ENCODE measurements at places on chromosomes 2 and 18.
A peak's percentile ranks its signal among the peaks of the same experiment; 100 is the strongest.

- no peak for DNase-seq
These were observed 119.3 kb upstream of the IL1R2 start for GRCh38 chr2:101872480-101872879.

- DNase-seq = no peak
These were observed 117.4 kb downstream of the STPG4 start for GRCh38 chr2:47037678-47038077.

DNA sequence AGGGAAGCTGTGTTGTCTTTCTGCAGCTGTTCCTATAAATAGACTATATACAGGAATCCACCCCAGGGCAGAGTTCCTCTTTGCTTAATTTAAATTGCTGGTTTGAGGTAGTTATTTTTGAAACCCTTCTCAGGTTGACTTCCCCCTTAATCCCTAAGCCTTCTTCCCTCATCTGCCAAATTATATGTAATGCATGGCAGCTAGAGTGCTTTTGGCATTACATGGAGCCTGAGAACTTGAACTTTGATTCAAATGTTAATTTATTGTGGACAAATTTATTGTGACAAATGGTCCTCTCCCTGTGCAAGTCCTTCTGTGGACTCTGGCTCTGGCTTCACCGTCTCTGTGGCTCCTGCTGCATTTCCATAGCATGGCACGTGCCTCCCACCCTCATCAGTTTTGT lies 29.2 kb downstream of the MYO1B start:
- DNase-seq = no peak

DNA sequence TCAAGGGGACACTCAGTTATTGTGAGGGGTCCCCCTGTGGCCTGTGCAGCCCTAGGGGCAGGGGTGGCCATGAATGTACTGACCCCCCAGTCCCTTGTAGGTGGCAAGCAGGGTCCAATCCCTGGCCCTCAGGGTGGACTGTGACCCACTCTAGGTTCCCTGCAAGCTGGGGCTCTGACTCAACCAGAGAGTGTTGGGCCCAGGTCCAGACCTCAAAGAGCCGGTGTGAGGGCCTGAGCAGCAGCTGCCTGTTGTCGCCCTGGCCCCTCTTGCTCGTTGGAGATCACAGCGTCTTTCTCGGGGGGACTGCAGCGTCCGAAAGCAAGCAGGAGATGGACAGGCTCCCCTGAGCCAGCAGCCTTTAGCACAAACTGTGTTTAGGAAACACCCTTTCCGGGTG lies 66.8 kb upstream of the ATG16L1 start:
- no peak for DNase-seq

GRCh38 chr18:51617167-51617566 lies 419.7 kb upstream of the MEX3C start:
- no peak for DNase-seq

GRCh38 chr2:44109166-44109565 lies 59.5 kb upstream of the PPM1B start:
- no peak for DNase-seq

- DNase-seq = no peak
These were observed 428.4 kb upstream of the SLC14A2 start for GRCh38 chr18:45186832-45187231.

DNA sequence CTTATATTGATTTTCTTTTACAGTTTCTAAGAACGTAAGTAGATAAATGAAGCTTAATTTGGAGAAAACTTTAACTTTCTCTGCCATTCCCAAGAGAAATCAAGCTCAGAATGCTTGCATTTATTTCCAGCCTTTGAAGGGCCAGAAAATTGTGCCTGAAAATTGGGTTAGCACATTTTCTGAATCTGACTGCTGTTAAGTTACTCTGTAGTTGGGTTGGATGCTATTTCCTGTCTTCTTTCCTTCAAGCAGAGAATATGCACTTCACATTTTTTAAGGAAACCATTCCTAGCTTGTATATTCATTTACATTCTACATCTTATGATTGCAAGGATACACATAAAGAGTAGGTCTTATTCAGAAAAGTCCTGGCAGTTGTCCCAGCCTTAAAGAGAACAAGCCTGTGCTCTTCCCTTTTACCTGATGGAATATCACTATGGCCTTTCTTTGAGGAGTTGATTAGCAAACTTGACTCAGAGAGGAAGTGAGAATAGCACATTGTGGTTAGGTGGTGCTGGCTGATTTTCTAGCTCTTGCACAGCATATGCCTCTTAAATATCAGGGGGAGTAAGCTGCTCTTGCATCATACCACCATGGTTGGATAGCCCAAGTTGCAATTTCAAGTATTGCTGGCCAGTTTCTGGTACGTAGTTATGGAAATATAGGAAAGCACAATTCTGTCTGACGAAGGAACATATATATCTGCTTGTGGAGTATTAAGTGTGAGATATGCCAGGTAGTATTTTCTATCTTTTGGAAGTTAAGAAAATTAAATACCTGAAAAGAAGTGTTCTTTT lies 133.7 kb downstream of the COMMD1 start:
- peak; percentile 8 for DNase-seq

DNA sequence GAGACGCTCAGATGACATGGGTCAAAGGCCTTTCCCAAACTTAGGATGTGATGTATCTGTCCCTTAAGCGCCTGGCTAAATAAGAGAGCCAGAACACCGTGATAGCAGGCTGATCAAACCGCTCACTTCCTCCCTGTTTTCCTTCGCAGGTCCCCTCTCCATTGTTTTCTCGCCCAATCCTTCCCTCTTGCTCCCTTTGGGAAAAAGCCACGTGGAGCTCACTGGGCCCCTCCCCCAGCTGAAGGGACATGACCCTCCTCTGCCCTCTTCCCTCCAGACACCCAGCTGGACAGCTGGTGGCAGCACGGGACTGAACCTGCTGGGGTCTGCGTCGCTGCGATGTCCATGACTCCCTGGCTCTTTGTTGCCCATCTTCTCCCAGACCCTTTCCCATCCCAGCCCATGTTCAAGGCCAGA lies 201.7 kb downstream of the TNS1 start:
- no peak for DNase-seq

DNA sequence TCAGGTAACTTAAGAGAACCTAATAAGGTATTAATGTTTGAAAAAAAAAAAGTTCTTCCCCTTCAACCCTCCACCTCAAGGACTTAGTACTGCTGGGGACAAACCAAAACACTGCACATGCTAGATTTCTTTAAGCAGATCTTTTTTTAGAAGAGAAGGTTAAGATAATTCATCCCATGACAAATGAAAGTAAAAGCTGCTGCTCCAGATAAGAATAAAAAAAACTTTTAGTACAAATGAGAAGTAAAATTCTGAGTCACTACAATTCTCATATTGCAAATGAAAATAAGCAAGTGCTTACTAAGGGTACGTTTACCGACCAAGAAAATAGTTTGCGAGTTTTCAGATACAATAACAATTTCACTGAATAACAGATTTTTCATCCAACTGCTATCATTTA lies 8.9 kb downstream of the STAM2 start:
- DNase-seq = no peak

- DNase-seq = no peak
These were observed 39.6 kb downstream of the MGAT4A start for GRCh38 chr2:98691303-98691702.

DNA sequence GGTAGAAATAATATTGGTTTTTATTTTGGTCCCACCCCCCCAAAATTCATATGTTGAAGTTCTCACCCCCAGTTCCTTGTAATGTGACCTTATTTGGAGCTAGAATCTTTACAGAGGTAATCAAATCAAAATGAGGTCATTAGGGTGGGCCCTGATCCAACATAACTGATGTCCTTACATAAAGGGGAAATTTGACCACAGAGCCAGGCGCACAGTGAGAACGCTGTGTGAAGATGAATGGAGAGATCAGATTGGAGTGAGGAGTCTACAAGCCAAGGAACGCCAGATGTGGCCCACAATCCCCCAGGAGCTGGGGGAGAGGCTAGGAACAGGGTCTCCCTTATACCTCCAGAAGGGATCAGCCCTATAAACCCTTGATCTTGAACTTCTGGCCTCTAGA lies 31.6 kb upstream of the TRIB2 start:
- no peak for DNase-seq

- no peak for DNase-seq
These were observed 98.7 kb downstream of the CLIP4 start for GRCh38 chr2:29213888-29214291.

DNA sequence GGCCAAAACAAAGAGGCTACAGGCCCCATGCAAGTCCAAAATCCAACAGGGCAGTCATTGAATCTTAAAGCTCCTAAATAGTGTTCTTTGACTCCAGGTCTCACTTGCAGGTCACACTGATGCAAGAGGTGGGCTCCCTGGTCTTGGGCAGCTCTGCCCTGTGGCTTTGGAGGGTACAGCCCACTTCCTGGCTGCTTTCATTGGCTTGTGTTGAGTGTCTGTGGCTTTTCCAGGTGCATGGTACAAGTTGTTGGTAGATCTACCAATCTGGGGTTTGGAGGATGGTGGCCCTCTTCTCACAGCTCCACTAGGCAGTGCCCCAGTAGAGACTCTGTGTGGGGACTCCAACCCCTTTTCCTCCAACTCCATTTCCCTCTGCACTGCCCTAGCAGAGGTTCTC lies 115.8 kb upstream of the ALKAL2 start:
- no peak for DNase-seq

GRCh38 chr2:172931256-172931894 lies 144.3 kb upstream of the MAP3K20 start:
- DNase-seq = no peak

DNA sequence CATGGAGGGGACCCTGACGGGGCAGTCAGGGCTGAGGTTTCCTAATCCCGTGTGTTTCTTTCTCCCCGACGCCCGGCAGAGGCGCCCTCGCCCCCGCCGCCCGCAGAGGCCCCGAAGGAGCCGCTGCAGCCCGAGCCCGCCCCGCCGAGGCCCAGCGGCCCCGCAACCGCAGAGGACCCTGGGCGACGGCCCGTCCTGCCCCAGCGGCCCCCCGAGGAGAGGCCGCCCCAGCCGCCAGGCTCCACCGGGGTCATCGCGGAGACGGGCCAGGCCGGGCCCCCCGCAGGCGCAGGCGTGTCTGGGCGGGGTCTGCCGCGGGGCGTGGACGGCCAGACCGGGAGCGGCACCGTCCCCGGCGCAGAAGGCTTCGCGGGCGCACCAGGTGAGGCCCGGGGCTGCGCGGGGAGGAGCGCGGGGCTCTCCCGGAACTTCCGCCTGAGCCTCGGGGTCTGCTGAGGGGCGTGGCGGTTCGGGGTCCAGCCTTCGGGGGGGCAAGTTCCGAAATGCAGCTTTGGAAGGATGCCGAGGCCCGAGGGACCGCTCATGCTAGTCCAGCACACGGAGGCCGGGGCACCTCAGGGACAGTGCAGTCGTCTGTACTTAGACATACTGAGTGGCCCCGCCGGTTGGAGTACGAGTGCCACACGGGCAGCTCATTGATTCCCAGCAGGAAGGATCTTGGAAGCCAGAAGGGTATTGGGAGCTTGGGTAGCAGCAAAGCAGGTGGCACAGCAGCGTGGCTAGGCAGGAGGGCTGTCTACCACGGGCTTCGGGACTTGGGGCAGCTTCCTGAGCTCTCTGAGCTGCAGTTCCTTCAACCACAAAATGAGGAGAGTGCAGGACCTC lies 60.1 kb downstream of the EMILIN2 start:
- DNase-seq = no peak

GRCh38 chr2:42602218-42602875 lies 33.9 kb downstream of the MTA3 start:
- no peak for DNase-seq

DNA sequence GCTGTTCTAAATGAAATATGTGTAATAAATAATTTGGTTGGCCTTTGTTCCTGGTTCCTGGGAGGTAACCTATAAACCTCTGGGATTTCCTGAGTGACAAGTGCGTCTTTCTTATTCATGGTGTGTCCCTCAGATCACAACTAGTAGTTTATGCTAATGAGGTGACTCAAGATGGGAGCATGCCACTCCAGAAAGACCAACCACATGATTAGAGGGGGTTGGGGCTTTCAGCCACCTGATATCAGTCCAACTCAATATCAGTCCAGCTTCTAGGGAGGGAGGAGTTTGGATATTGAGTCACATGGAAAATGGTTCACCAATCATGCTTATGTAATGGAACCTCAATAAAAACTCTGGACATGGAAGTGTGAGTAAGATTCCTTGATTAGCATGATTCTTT lies 96.6 kb downstream of the QPCT start:
- no peak for DNase-seq

DNA sequence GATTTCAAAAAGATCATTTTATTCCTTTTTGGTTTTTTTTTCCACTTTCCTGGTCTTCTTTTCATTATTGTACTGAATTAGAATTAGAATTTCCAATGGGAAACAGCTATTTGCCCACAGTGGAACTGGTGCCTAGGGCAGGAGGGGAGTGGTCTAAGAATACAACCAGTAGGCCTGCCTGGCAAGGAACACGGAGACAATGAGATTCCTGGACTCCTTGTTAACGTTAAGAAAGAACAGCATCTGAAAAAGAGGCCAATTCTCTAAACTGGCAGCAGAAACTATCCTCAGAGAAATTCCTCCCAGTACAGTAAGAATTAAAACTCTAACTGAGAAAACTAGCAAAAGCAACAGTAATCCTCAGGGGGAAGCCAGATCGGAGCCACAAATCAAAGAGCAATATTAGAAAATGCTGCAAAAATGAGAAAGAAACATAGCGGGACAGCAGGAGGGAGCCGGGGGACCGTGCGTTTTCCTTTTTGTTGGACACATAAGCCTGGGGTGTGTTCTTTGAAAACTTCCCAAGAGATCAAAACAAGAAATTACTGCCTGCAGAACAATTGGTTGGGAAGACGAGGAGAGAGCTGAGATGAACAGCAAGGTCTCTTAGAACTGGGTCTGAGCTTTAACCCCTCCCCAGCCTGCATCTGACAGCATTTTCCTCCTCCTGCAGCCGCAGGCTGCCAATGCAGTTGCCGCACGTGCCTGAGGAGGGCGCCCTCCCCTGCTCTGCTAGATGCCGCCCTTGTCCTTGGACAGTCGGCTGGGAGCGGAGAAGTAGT lies 776.0 kb downstream of the TSN start:
- no peak for DNase-seq

- DNase-seq = no peak
These were observed 73.9 kb upstream of the MC2R start for GRCh38 chr18:13989199-13989598.

DNA sequence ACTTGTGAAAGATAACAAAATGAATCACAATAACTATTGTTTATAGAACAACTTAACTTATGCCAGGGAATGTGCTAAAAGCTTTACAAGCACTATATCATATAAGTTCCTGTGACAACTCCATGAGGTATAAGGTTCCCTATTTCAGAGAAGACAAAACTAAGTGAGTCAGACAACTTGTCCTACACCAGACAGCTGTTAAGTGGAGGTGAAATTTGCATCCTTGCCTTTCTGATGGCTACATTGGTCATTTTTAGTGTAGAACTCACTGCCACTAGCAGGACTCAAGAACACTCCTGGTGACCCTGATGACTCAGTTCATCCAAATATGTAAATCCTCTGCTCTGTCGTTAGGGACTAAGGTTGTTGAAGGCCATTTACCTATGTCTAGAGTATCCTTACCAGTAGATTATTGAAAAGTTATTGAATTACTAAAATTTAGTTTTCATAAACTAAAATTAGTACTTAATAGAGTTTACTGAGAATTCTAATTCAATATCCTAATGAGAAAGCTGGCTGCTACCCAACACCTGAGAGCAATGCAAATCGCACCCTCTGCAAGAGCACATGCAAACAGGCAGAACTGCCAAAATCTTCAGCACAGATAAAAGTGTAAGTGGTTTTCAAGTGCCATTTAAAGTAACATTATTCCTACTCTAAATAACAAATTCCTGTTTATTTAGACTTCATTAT lies 636.2 kb downstream of the NRXN1 start:
- DNase-seq = no peak
